Kidney glomerular epithelial cell (primary cell): ENCODE measurements at places on chromosomes 2 and 18.

GRCh38 chr2:70548233-70548632, 5.4 kb downstream of the TGFA start:
- no peak for DNase-seq

- DNase-seq, result peak; percentile 81
Measured at GRCh38 chr18:73235491-73235890, 367.7 kb upstream of the NETO1 start.

- no peak for DNase-seq
Measured at GRCh38 chr2:178917555-178917954, 110.3 kb upstream of the TTN start.

- DNase-seq, result peak; percentile 24
Measured at GRCh38 chr2:75021672-75022071, 63.2 kb downstream of the POLE4 start.

GRCh38 chr2:28390746-28391563, 1.7 kb upstream of the FOSL2 start:
- DNase-seq, result no peak

GRCh38 chr2:240355001-240355891, 80.2 kb upstream of the GPC1 start:
- DNase-seq, result no peak

- no peak for DNase-seq
Measured at GRCh38 chr18:68418881-68419280, 296.0 kb downstream of the TMX3 start.

GRCh38 chr2:161522796-161523195, 101.4 kb upstream of the SLC4A10 start:
- no peak for DNase-seq

GRCh38 chr2:134446383-134447017, 192.6 kb downstream of the MGAT5 start:
- DNase-seq, result no peak

DNA sequence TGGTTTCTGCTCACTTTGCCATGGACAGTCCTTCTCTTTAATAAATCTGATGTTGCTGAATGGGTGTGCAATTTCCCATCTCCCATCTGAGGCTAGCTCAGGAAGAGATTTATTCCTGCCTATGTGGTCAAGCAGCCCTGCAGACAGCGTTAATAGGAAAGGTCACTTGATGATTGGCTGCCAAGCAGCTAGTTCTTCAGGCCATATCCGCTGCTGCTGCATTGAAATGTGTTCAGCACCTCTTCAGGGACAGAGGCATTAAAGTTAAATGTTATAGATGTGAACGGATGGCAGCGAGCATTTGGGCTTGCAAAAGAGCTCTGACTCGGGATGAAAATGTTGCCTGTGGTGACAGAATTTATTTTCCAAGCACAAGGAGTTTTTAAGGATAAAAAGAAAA, 474.2 kb downstream of the PIK3C3 start:
- DNase-seq, result no peak

GRCh38 chr2:190119923-190120590, 57.5 kb upstream of the MSTN start:
- no peak for DNase-seq

DNA sequence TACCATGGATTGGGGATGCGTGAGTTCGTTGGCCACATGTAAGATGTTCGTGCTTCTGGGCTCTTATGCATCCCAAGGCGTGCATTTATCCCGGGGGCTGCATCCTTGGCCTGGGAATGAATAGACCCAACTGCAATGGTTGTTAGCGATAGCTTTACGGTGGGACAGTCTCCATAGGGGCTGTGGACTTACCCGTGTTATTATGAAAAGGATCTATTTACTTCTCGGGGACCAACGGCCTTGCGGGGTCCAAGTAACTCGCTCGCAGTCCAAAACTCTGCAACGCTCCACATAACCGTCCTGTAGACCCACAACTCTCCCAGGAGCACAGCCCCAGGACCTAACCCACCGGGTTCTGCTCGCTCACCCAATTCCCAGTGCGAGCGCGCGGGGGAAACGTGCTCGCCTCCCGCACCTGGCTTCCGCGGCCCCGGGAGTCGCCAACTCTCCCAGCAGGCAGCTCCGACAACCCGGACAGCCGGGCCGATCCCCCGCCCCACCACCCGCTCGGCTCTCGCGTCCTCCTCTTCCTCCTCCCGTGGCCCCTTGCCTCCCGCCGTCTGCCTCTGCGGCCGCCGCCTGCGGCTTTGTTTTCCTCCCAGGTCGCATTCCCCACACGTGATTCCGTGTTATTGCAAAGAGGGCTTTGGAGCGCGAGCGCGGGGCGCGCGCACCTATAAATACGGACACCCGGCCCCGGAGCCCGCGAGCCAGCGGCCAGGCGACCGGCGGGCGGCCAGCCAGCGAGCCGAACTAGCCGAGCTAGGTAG, at the start of gene CABLES1:
CABLES1 (plus strand) TSS at position 706 of the 770 bp plus-strand sequence. CDS start 278 bp downstream, outside the sequence.
- peak; percentile 22 for DNase-seq

- DNase-seq, result peak; percentile 60
Measured at GRCh38 chr18:13219593-13220159, 1.1 kb downstream of the LDLRAD4 start.

DNA sequence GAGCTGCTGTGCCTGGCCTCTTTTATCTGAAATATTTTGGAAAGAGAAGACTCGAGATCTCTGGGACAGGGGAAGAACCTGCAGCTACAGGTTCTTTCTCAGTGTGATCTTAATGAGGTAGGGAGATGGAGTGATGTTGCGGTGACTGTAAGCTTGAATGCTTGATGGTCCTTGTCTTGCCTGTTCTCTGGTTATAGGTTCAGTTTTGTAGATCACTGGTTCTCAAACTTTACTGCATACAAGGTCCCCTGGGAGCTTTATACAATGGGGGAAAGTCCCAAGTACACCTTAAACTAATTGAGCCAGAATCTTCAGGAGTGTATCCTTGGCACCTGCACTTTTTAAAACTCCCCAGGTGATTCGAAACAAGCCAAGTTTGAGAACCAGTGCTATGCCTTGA, 136.7 kb upstream of the CXCR4 start:
- DNase-seq, result no peak

DNA sequence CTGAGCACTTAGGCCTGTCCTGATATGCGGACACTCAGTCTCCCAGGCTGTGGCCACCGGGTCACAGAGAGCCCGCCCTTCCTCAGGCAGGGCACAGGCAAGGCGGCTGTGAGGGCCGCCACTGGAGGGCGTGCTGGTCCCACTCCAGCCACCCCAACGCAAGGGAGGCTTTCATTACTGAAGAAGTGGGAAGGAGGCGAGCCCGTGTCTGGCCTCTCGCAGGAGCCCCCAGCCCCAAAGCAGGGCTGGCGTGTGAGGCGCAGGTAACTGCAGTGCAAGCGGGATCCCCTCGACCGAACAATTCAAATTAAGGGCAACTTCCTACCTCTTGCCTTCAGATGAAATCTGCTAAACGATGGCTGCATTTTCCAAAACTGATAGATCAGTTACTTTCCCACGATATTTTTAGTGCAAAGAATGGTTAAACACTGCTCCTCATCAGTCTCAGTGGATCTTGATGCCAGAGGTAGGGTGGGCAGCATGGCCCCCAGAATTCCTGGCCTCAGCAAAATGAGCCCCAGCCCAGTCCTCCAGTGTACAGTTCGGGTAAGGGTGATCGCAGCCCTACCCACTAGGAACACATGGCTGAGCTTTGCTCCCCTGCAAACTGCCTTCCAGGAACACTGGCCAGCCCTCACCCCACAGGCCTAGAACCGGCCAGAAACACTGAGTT, 97.2 kb downstream of the SEPTIN10 start:
- no peak for DNase-seq

- DNase-seq, result no peak
Measured at GRCh38 chr2:68561372-68561771, 82.0 kb upstream of the PROKR1 start.
